ENCODE measurements at places on chromosomes 6 and 20.
A peak's percentile ranks its signal among the peaks of the same experiment; 100 is the strongest.

GRCh38 chr6:149729824-149730223, 11.9 kb upstream of the LATS1 start:
- DNase-seq, result no peak

DNA sequence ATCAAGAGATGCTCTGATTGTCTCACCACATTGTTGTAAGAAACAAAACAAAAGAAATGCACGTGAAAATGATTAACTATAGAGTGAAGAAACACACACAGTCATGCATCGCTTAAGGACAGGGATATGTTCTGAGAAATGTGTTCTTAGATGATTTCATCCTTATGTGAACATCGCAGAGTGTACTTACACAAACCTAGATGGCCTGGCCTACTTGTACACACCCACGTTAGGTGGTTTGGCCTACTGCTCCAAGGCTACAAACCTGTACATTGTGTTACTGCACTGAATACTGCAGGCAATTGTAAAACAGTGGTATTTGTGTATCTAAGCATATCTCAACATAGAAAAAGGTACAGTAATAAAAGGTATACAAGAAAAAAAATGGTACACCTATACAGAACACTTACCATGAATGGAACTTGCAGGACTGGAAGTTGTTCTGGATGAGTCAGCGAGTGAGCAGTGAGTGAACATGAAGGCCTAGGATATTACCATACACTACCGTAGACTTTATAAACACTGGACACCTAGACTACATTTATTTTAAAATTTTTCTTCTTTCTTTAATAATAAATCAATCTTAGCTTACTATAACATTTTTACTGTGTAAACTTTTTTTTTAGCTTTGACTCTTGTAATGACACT, 48.6 kb downstream of the FKBP5 start:
- no peak for DNase-seq

DNA sequence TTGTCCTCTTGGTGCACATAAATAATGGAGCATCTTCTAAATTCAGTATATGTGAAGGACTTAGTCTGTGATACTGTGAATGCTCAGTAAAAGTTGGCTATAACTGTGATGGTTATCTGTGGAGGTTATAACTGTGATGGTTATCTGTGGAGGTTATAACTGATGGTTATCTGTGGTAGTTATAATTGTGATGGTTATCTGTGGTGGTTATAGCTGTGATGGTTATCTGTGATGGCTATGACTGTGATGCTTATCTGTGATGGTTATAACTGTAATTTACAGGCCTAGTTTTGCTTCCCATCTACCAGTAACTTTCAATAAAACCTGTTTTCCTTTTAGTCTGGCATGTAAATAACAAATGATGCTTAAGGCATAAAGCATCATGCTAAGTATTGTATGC, 16.5 kb downstream of the PTK7 start:
- no peak for DNase-seq

DNA sequence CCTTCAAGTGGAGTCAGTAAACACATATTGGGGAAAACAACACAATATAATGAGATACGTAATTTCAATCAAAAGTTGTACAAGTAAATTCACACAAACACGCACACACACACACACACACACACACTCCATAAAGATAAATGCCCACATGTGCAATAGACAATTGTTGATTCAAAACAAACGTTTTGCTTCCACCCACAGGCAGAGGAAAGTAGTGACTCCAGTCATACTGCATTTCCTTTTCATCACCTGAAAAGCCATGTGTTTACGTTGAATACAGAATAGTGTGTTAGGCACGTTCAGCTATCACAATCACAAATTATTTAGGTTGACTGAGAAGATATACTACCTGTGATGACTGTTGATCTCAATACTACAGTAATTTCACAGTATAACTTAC, 443.8 kb upstream of the MANEA start:
- peak; percentile 21 for DNase-seq

DNA sequence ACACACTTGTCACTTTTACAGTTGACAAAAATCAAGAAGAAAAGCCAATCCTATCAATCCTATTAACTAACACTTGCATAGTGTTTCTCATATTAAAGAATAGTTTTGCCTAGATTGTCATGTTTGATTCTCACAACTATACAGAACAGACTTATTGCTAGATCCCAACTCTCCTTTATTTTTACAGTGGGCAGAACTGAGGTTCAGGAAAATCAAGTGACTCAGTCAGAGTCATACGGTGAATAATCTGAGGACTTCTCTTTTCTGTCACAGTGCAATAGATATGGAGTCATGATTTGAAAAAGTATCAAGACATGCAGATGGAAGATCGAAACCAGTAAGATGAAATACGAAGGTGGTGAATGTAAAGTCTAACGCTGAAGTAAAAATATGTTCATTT, 195.1 kb upstream of the CITED2 start:
- no peak for DNase-seq

DNA sequence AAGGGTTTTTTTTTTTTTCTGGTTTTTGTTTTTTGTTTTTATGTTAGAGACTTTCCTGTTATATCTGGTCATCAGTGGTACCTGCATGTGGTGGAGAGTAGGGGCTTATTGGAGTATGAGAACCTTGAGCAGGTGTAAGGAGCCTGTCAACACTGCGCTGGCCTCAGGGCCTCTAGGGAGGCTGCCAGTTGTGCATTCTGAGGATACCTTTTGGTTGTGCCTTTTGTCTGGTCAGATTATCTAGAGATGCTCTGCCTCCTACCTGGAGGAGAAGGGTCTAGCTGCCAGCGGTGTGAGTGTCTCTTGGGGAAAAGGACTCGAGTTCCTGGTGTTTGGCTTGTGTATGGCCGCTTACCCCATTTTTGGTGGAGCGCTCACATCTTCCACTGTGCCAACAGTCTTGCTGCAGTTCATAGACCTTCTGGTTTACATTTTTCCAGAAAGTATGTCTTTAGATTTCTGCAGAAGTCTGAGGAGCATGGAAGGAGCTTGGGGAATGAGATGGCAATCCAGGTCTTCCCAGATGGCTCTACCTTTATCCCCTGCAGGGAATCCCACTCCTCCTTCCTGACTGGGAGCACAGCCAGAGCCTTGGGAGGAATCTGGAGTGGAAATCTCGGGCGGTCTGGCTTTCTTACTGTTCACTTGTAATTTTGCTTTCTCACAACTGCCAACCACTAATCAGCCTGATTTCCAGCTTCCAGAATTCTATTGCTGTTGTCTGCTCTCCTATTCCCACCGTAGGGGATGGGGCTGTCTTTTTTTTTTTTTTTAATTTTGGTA, 49.9 kb downstream of the PTPN1 start:
- no peak for DNase-seq

DNA sequence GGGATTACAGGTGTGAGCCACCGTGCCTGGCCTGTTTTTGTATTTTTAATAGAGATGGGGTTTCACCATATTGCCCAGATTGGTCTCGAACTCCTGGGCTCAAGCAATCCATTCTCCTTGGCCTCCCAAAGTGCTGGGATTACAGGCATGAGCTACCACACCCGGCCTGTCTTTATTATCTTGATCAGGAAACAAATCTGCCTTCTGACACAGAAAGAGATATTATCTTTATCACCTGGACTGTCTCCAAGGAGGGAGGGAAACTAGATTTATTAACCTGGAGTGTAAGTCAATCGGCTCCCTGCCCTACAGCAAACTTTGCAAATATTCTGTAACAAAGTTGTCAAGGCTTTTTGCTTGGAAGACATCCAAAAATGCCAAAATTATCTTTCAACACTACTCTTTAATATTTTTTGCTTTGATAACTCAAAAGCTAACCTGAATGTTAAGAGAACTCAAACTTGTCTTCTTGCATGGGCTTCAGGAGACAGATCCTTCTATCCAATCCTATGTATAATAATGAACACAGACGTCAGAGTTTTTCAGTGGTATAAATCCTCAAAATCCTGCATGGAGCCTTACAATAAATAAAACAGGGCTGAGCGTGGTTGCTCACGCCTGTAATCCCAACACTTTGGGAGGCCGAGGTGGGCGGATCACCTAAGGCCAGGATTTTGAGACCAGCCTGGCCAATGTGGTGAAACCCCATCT, 85.0 kb upstream of the LOC128125822 start:
- DNase-seq, result no peak

DNA sequence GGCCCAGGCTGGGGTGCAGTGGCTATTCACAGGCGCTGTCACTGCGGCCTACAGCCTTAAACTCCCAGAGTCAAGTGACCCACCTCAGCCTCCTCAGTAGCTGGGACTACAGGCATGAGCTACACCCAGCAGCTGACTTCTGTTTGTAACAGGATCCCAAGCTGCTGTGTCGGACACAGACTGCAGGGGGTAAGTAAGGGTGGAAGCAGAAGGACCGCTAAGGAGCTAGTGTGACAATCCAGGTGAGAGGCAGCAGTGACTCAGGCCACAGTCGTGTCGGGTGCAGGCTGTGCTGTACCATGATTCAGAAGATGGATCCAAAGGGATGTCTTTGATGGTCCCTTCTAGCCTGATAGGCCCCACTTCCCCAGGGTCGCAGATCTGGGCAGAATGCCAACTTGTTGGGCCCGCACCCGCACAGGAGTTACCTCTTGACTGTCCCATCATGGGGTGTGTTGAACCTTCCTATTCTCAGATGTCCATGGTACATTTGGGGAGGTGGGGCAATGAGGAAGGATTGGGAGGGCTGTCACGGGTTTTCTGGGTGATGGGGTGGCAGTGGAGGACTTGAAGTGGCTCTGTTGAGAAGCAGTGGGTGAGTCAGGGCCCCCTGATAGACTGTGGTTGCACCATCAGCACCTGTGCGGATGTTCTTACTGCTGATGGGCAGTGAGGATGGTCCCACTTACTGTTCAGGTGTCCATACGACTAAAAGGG, 25.3 kb downstream of the AAR2 start:
- DNase-seq, result no peak

DNA sequence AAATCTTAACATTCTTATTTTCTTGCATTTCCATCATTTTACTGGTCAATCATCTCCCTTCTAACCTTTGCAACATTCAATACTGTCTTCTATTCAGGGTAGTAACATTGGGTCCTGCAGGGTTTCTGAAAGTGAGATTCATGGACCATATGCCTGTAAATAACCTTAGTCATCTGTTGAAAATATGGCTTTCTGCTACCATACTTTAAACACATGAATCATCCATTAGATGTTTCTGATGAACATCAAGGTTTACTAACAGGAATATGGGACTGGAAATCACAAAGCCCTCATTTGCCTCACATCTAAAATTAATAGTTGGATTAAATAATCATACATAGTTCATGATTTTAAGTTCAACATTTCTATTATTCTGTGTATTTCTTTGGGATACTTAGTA, 475.9 kb upstream of the MARCKS start:
- no peak for DNase-seq

GRCh38 chr20:5967469-5967868, 17.0 kb downstream of the MCM8 start:
- DNase-seq, result no peak

- no peak for DNase-seq
These were observed 12.7 kb downstream of the BCL2L1 start for GRCh38 chr20:31709939-31710338.

DNA sequence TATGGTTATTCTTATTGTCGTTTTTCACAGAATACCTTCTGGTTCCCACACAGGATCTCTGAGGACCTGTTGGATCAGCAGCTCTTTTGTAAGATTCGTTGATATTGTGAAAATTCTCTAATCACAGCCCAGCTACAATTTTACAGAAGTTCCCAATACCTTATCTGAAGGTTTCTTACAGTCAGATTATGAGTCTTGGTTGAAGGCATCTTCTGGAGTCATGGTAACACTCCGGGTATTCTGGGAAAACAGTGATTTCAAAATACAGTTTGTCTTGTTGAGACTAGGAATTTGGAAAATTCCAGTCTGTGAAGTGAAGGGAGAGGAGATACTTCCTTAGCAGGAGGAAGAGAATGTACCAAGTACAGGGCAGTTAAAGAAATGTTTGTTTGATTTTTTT, 22.2 kb upstream of the HLA-C start:
- no peak for DNase-seq

DNA sequence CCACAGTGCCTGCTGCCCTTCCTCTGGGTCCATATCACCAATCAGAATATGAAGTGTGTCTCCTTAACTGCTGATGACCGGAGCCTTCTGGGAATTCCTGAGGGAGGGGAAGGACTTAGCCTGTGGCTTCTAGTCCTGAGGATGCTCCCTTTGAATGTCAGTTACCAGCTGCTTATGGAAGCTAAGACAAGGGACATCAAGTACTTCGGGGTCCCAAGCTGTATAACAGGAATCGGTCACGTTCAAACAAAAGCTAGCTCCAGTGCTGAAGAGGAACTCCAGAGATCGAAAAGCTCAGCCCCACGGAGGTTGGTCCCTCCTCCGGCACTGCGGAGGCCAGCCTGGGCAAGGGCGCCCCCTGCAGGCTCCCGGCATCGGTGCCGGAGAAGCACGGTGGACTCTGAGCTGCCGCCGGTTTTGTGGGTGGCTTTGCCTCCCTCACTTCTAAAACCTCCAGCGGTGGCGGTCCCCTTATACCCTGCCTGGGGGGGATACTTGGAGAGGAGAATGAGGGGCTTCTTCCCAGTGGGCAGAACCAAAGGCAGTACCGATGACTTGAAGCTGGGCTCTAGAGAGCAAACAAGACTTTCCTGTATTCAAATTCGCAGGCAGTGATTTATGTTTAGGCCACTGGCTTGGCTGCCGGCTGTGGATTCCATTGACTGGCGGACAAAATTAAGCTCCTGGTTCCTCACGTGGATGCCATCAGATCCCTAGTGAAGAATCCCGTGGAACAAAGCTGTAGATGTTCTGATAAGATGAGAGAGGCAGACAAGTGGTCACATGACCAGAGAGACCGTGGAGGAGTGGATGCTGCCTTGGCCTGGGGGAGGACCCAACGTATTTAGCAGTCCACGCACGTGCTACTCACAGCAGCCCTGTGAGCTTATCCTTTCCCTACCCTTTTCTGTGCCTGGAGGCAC, 16.2 kb upstream of the UBR2 start:
- peak; percentile 82 for DNase-seq

GRCh38 chr20:63158845-63159244, 57.1 kb downstream of the YTHDF1 start:
- DNase-seq, result no peak

- no peak for DNase-seq
These were observed 71.3 kb upstream of the STXBP5 start for GRCh38 chr6:147132889-147133288.

GRCh38 chr20:45008521-45009049, 42.3 kb downstream of the STK4 start:
- no peak for DNase-seq

GRCh38 chr20:58084566-58084965, 143.9 kb downstream of the ANKRD60 start:
- DNase-seq, result no peak

GRCh38 chr6:84222426-84222825, 5.0 kb downstream of the CEP162 start:
- no peak for DNase-seq

- DNase-seq, result no peak
These were observed 2.5 kb upstream of the OGFR start for GRCh38 chr20:62802026-62802712.

GRCh38 chr6:167804281-167805013, 22.3 kb upstream of the AFDN start:
- DNase-seq, result no peak

GRCh38 chr6:134596191-134596590, 278.3 kb upstream of the SGK1 start:
- no peak for DNase-seq

Measured in mesendoderm (in vitro differentiated cells).